ENCODE measurements at places on chromosomes 7 and 10.

DNA sequence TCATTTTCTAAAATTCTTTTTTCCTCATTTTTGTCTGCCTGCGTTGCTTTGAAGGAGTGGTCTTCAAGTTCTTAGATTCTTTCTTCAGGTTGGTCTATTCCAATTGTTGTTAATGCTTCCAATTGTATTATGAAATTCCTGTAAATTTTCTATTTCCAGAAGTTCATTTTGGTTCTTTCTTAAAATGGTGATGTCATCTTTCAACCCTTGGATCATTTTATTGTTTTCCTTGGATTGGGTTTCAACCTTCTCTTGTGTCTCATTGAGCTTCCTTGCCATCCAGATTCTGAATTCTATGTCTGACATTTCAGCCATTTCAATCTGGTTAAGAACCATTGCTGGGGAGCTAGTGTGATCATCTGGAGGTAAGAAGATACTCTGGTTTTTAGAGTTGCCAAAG is 33.1 kb downstream of the PNLIPRP2 start:
- no peak for DNase-seq

DNA sequence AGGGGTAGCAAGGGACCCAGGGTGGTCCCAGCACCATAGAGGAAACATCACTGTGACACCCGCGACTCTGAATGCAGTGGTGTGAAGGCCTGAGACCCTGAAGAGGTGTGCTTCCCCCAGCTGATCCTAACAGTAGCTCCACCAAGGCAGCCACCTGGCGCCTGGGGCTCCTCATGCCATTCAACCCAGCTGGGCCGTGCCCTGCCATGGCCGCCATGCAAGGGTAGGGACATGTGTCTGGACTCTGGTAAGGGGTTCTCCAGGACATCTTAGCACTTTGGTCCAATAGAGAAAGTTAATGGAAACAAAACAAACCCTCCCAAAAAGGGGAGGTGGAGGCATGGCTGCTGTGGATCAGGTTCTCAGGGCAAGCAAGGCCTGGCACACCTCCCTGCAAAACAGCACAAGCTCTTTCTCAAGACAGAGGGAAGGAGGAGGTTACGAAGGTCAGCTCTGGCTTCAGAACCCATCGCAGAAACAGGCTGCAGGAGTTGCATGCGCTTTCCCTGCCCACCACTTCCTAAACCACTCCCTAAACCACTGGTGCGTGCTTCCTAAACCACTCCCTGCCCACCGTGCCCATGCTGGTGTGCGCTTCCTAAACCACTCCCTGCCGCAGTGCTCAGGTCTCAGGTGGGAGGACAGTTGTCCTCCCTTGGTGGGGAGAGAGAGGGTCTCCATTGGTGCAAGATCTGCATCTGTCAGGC is 108.7 kb downstream of the LARP4B start:
- no peak for DNase-seq

DNA sequence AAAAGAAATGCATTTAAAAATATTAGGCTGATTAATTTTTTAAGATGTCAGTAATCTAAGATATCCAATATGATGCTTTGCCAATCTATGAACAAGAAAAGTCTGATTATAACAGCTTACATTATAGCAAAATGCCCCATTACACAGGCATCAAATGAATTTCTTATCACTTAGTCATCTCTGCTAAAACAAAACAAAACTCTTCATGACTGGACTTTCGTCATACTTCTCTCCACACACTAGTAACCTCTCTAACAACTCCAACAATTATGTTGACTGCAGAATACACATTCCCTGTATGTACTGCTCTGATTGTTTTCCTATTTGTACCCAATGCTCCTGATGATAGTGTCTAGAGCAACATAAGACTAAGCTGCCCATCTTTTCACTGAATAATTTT is 3.8 kb upstream of the MKI67 start:
- no peak for DNase-seq

DNA sequence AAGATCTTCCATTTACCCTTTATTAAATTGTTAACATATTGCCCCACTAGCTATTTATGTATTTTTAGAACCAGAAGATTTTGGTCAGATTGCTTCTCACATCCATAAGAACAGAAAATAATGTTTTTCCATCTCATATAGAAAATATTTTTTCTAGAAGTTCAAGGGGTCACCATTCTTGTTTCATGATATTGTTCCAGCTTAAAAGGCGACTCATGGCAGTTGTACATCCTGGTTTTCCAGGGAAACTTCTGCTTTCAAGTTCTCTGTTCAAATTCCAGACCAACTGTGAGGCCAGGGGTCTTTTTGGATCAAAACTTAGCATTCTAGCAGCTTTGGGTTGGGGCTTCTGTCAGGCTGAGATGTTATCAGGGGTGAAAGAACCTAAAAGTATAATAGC is 84.4 kb downstream of the LRRC4 start:
- no peak for DNase-seq

DNA sequence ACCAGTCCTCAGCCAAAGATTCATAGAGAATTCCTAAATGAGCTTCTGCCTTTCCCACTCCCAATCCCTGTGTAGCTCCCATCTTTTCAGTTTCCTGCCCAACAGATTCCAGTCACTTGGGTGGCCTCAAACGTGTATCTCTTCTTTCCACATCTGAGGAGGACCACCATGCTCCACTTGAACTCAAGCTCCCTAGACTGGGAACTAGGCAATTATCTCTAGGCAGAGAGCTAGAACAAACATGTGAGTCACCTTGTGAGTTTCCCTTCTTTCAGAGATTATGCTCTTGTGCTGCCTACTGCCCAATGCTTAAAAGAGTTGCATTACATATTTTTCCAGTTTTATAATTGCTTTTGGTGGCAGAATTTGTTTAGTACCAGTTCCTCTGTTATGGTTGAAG is 178.0 kb downstream of the MDFIC start:
- no peak for DNase-seq

DNA sequence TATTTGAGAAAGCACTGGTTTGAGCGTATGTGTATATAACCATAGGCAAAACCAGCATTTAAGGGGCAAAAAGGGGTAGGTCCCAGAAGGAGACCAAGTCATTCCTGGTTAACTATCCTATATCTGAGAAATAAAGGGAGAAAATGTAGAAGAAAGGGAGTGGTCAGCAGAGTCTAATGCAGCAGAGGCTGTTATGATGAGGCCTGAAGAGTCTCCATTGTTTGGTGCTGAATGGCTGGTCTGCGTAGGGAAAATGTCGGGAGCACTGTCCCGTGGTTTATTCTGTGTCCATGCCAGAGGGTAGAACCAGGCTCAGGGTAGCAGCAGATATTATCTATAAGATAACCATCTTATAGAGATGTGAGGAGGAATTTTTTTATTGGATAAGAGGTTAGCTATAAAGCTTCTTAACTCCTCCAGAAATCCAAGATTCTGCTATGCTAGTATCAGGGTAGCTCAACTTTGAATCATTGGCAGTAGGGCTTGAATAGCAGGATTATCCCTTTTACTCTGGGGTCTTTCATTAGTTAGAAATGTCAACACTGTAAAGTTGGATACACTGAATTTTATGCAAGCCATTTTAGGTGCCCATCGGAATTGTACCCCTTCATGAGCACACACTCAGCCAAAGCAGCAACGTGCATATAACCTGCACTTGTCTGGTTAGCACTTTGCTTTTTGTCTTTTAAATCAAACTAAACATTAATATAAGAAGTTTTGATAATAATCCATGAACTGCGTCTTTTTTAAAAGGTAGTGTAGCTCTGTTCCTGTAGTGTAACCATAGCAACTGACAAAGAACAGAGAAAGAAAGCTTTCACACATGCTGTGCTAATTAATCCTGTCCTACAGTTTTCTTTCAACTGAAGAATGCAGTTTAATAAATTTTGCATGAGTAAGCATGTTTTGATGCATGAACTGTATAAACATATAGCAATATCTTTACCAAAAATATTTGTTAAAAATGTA is 312.0 kb upstream of the FZD1 start:
- DNase-seq = no peak

DNA sequence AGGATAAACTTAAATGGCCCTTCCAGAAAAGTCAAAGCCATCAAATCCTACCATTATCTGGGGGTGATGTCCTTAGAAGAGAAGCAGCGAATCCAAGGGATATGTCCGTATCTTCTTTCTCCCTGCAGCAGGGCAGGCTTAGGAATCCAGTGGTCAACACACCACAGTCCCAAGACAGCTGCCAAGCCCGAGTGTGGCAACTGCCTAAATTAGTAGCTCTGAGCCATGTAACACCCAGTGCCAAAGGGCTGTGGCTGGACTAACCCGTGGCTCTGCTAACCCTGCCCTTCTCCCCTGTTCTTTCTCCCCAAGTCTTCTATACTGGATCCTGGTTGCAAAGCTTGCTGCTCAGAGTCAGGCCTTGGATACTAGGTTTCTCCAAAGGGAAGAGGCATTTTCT is 74.8 kb downstream of the CDK1 start:
- DNase-seq = no peak

- no peak for DNase-seq
Measured at GRCh38 chr10:107614939-107615685, 450.6 kb upstream of the SORCS1 start.

GRCh38 chr7:23273141-23273599 is 26.0 kb upstream of the MALSU1 start:
- peak; percentile 88 for DNase-seq

- DNase-seq = no peak
Measured at GRCh38 chr10:3499120-3499519, 285.9 kb downstream of the KLF6 start.

GRCh38 chr10:58457761-58458616 is 54.7 kb upstream of the BICC1 start:
- no peak for DNase-seq

GRCh38 chr7:7329326-7329725 is 147.0 kb downstream of the C1GALT1 start:
- peak; percentile 47 for DNase-seq
